ENCODE measurements at places on chromosomes 12 and 14.

DNA sequence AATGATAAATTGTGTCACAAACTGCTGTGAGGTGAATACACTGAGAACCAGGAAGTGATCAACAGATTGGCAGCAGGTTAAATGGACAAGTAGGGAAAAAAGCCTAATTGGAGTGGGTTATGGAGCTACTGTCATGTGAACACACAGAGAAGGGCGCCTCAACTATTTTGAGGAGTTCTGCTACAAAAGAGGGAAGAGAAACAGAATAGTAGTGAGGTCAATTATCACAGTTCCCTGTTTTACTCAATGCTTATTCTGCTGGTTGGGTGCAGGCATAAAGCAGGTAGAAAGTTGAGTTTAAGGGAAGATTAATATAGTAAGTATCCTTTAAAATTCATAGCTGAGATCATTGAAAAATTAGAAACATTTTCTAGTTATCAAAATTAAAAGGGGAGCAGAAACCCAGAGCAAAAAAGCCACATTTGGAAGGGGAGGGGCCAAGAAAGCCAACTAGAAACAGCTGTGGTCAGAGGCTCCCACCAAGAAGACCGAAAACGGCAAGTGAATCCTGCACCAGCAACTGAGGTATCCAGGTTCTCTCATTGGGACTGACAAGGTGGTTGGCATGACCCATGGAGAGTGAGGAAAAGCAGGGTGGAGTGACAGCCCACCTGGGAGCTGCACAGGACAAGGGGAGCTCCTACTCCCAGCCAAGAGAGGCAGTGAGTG, 105.7 kb downstream of the ZC3H14 start:
- DNase-seq, result no peak

- DNase-seq, result no peak
Observed at GRCh38 chr12:123645878-123646277, 12.2 kb downstream of the GTF2H3 start.

DNA sequence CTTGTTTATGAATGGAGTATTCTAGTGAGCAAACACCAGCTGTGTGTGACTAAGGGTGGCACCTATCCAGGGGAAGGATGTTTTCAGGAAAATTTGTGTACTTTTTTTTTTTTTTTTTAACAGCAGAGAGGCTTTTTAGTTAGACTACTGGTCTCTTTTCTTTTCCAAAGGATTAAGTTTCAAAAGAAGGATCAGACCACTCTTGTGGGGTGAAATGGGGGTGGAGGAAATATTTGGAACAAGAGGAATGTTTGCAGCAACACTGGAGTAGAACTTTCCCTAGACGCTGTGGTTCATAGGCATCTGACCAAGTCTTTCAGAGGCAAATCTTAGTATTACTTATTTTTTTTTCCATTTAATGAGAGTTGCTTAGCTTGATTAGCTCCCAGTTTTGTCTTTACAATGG, 21.1 kb downstream of the NUBPL start:
- DNase-seq, result no peak

DNA sequence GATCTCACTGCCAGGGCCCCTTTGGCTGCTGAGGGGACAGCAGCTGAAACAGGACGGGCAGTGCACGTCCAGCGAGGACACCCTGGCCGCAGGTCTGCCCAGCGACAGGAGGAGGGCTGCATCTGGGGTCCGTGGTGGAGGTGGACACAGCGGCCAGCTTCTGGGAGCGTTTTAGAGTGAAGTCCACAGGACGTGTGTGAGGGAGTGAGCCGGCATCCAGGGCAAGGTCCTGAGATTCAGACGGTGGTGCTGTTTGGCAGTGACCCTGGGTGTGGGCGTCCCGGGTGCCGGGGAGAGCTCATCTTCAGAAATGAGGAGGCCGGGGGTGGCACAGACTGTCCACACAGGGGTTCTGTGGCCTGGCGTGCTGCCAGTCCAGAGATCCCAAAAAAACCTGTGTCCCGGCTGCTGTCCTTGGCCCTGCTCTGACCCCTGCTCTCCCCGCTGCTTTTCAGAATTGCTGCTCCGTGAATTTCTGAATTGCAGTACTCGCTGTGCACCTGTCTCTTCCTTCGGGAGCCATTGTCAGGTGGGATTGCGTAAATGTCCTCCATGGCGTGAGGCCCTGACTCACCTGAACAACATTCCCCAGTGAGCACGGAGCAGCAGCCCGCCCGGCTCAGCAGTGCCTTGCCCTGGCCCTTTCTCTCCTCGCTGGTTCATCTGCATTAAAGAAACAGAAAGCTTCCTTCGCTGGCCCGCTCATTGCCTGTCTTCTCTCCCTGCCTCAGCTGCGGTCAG, 183.5 kb upstream of the C14orf180 start:
- no peak for DNase-seq

DNA sequence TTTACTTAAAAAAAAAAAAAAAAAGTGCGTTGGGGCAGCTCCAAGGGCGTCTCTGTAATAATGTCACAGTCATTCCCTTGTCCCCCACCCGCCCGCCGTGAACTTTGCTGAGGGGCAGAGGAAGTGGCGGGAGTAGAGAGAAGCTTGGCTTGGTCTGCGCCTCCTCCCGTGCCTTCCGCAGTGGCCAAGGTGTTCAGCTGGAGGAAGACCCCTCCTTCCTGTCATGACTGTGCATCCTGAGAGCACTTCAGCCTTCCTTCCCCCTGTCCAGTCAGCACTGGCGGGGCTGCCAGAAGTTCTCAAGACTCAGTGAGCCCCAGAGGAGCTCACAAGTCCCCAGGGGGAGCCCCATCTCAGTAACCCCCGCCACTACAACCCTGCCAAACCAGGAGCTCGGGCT, 32.2 kb downstream of the AACS start:
- no peak for DNase-seq

GRCh38 chr14:92997343-92998061, 74.6 kb downstream of the CHGA start:
- DNase-seq, result peak; percentile 57

GRCh38 chr12:89999699-90000505, 291.3 kb upstream of the ATP2B1 start:
- DNase-seq, result no peak

- no peak for DNase-seq
Observed at GRCh38 chr12:1428671-1429070, 165.7 kb downstream of the FBXL14 start.

- DNase-seq, result no peak
Observed at GRCh38 chr12:11171969-11172675, 1.1 kb downstream of the SMIM10L1 start.

DNA sequence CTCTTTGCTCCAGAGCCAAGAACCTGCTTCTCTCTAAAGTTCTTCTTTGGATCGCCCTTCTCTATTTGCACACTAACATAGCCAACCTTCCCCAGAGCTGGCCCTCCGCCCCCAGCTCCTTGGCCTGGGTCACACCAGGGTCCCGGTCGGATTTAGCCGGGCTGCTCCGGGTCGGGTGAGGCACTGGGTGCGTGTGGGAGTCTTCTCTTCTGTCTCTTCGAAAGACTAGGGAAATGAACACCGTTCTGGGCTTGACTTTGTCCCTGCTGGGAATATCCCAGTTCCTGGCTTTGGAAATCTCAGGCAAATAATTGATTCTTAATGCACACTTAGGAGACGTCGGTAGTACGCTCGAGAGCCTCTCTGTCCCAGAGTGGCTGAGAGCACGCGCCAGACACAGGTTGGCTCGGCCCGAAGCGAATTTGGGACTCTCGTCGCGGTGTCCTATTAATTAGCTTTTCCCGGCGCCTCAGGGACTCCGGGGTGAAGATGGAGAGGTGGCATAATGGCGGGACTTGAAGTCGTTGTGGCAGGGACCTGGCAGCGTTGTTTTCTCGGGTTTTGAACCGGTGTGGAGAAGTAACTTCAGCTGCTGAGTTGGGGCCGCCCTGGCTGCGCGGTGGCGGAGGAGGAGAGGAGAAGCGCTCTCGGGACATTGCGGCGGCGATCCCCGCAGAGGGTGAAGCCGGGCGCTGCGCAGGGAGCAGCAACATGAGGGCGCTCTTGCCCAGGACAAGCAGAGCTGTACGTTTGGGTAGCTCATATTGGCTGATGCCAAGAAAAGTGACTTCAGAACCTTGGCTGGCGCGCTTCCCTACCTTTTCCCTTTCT, 7.5 kb downstream of the FOXG1 start:
- peak; percentile 92 for DNase-seq

- no peak for DNase-seq
Observed at GRCh38 chr12:129002427-129002826, 149.1 kb downstream of the GLT1D1 start.

DNA sequence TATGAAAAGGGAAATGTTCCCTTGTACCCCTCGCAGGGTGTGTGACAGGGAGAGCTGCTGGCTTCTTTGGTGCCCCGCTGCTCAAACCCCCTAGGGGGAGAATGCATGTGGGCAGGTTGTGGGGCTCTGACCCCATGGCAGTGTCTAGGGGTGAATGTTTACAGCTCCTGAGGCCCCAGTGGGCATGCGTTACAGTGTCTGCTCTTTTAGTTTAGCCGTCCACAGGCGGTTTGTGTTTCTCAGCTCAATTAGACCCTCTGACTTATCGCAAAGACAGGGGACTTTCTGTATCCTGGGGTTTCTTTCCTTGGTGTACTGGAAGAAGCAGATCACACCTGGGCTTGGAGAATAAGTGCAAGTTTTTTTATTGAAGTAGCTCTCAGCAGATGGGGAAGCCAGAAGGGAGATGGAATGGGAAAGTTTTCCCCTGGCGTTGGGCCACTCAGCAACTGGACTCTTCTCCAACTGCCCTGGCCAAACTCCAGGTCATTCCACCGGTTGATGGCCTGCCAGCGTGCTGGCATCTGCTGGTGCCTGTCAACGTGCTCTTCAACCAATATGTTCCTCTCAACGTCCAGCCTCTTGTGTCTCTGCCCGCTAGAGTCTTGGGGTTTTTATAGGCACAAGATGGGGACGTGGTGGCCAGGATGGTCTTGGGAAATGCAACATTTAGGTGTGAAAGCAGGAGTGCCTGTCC, 720.9 kb downstream of the FSCB start:
- no peak for DNase-seq

- no peak for DNase-seq
Observed at GRCh38 chr12:71000748-71001147, 80.2 kb upstream of the PTPRR start.

- no peak for DNase-seq
Observed at GRCh38 chr12:44476683-44477082, 399.4 kb downstream of the NELL2 start.

DNA sequence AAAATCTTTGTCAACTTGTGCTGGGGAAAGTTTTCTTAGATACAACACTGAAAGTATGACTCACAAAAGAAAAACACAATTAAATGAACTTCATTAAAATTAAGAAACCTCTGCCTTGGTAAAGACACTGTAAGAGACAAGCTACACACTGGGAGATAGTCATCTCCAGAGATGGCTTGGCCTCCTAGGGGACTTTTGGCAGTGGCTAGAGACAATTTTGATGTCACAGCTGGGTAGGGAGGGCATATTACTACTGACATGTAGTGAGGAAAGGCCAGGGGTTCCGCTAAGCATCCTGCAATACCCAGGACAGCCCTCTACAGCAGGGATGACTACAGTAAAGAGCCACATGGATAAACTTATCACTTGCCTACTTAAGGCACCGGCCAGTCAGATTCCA, 8.7 kb upstream of the RNASE4 start:
- no peak for DNase-seq

DNA sequence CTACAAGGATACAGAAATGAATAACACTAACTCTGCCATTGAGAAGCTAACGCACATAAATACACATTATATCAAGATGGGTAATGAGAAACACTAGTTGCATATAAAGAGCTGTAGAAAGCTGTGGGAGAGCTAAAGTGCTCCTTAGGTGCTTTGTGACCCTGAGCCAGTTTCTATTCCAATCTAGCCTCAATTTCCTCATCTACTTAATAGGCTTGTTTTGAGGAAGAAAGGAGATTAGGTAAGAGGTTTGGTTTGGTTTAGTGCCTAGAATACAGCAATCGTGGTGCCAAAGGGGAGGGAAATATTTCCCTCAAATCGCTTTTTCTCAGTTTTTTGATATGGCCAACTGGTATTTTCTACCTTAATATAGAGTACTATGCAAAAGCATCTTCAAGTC, 994 bp downstream of the SRP54 start:
- DNase-seq, result no peak

GRCh38 chr12:6975297-6976032, 4.8 kb downstream of the EMG1 start:
- DNase-seq, result no peak
